COLO829 (cell line): ENCODE measurements at places on chromosomes 6 and 20.

DNA sequence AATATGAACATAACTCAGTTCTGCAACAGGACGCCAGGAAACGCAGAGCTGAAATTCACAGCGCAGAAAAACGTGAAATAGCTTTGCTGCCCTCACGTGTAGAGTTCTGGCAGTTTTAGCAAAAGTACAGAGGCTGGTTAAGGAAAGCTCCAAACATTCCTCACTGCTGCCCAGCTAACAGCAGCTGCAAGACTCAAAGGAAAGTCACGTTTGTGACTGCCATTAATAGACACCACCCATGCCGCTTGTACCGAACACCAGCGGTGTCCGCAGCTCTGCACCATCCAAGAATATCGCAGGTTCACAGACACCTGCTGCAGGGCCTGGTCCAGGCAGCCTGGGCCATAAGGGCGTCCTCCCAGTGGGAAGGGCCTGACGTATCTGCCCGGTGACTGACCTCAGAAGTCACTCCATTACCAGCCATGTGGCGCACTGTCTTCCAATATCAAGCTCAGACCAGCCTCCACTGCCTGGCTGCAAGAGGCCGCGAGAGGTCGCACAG lies 61.4 kb downstream of the WDR27 start:
- no peak for DNase-seq

DNA sequence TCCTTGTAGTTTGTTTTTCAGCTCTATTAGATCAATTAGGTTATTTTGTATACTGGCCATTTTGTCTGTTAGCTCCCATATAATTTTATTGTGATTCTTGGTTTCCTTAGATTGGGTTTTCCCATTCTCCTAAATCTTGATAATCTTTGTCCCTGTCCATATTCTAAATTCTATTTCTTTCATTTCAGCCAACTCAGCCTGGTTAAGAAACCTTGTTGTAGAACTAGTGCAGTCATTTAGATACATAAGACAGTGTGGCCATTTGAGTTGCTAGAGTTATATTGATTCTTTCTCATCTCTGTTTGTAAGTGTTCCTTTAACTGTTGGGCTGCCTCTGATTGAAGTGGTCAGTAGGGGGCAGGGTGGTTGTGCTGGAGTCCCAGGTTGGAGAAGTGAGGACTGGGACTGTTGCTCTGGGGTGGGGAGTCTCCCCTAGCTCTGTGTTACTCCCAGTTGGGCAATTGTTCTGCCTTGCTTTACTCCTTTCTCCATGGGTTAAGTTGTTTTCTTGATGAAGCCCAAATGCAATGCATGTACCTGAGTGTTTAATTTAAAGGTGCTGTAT lies 98.8 kb upstream of the NRN1 start:
- no peak for DNase-seq

DNA sequence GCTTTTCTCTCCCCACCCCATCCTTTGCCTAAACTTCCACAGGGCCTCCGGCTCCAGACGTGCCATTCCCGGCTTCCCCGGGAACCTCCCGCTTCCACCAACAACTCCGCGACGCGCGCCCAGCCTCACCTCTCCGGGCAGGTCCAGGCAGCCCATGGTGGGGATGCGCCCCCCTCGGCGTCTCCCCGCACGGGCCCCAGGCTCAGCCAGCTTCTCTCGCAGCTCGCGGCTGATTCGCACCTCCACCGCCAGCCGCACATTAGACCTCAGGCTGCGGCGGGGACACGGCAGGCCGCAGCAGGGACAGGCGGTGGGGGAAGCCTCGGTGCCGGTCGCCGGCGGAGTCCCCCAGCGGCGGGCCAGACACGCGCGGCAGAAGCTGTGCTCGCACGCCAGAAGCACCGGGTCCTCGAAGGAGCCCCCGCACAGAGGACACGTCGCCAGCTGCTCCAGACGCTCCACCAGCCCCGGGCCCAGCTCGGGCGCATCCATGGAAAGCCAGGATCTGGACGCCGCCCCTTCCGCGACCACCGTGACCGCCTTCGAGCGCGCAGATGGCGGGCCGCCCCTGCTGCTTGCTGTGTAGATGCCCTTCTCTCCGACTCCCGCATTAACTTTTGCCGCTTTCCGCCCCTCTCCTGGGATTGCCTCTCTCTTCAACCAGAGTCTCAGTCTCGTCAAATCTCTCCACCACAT lies at the start of gene RNF39:
Gene RNF39 (minus strand): TSS at position 676 of the 696 bp plus-strand sequence. CDS start 184 bp downstream, at position 492.
- no peak for DNase-seq

GRCh38 chr6:103983860-103984259 lies 875.9 kb downstream of the HACE1 start:
- no peak for DNase-seq

DNA sequence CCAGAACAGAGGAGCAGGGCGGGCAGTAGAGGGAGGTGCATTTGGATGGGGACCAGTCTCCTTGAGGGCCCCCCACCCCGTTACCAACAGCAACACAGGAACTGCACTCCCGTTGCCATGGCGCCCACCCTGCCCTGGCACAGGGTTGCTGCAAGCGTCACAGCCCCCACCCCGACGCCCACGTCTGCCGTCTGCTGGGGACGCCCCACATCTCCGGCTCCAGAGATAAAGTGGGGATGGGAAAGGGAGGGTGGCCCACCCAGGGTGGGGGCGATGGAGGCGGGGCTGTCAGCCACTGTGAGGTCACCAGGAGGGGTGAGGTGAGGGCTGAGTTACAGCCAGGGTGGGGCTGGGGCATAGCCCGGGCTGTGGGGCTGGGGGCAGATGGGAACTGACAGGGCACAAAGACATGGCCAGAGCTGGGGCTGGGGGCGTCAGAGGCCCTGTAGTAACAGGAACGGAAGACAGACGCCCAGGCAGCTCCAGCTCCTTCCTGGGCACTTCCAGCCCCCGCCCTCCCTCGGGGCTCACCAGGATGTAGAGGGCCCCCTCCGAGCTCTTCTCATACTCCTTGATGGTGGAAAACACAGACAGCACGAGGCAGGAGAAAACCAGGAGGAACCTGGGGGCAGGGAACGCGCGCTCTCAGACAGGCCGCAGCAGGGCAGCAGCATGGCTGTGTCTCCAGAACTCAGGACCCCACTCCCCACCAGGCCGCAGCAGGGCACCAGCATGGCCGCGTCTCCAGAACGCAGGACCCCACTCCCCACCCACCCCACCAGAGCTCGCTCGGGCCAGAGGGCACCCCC lies 26.0 kb downstream of the KCNQ2 start:
- no peak for DNase-seq

DNA sequence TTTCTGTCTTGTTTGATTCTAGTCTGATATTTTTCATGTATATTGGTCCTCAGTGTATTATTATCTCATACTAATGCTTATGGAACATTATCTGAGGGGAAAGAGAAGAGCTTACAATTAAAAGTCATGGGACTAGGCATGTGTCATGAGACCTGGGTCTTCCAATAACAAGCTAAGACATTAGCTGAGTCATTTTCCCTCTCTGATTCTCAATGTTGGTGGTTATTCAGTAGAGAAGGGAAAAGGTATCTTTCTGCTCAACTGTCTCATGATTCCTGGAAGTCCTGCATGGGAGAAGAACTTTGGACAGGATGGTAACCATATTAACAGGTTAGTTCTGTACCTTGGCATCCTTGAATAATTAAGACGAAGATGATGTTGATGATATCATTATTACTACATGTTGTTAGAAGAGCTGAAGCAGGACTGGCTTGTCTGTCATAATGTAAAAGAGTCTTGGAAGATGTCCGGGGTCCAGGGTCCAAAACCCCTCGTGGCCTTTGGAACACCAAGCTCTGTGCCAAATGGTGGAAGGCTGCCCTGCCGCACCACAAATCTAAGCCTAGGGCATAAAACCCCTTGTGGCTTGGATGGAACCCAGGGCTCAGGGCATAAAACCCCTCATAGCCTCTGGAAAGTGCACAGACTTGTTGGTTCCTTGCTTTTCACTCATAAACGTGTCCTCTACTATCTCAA lies 19.1 kb downstream of the TRIM38 start:
- DNase-seq = no peak
